ENCODE measurements at places on chromosomes 6 and 20. TPM values are rescaled to one million over a fixed set of nuclear protein-coding genes. Genes with fewer than 3 reads are reported as not detected.

Gene PAX1
- not detected for total RNA-seq

Gene TCP1
- 228 TPM for total RNA-seq

Gene CRISP3
- total RNA-seq = not detected

Gene EPB41L2
- total RNA-seq = 56.4 TPM

Gene TBP
- 18.0 TPM for total RNA-seq

Gene CTCFL
- total RNA-seq = under 0.01 TPM

Gene AVP
- not detected for total RNA-seq

Gene PARD6B
- 5.1 TPM for total RNA-seq

Gene IMPG1
- total RNA-seq = not detected
